ENCODE measurements at places on chromosomes 5 and 9.

- no peak for DNase-seq
Observed at GRCh38 chr9:113828221-113828620, 47.9 kb upstream of the ZNF618 start.

- no peak for DNase-seq
Observed at GRCh38 chr5:173891308-173892116, 3.4 kb downstream of the CPEB4 start.

- no peak for DNase-seq
Observed at GRCh38 chr5:164377746-164378145, 872.3 kb downstream of the MAT2B start.

DNA sequence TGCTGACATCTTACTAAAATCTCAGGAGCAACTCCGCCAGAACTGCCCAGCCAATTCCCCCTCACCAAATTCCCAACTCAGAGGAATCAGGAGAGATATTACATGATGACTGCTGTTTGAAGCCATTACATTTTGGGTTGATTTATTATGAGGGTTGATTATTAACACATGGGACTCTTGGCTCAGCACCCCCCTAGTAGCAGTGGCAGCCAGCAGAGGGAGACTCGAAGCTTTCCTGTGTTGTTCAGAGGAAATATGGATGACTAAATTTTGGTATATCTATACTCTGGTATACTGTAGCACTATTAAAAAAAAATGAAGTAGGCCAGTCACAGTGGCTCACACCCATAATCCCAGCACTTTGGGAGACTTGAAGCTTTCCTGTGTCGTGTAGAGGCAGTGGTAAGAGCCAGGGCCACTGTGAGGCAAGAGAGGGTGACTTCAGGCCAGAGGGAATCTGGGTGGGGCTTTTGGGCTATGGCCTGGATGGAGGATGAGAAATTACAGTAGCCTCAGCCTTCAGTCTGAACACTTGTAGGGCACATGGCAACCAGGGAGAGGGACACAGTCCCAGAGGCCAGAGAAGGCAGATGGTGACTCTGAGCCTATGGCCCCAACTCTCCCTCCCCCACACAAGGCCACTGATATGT lies 111.4 kb downstream of the LHX2 start:
- no peak for DNase-seq

GRCh38 chr9:119370816-119371215 lies 1.6 kb upstream of the BRINP1 start:
- DNase-seq = no peak

DNA sequence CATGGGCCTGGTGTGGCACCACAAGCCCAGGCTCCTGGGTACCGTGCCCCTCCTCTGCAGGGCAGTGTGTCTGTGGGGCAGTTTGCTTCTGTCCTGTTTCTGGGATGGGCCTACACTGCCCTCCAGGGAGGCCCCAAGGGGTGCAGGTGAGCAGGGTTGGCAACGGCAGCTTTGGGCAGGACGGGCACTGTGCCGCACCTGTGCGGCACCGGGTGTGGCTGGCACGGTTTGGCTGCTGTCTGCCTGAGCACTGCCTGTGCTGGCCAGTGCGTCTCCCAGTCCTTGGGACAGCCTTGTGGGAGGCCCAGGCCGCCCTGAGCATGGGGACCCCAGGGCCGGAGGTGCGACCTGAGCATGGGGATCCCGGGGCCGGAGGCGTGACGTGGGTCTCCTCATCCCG lies 37.2 kb downstream of the RXRA start:
- no peak for DNase-seq
